ENCODE measurements at places on chromosomes 11 and 22.
A peak's percentile ranks its signal among the peaks of the same experiment; 100 is the strongest.

DNA sequence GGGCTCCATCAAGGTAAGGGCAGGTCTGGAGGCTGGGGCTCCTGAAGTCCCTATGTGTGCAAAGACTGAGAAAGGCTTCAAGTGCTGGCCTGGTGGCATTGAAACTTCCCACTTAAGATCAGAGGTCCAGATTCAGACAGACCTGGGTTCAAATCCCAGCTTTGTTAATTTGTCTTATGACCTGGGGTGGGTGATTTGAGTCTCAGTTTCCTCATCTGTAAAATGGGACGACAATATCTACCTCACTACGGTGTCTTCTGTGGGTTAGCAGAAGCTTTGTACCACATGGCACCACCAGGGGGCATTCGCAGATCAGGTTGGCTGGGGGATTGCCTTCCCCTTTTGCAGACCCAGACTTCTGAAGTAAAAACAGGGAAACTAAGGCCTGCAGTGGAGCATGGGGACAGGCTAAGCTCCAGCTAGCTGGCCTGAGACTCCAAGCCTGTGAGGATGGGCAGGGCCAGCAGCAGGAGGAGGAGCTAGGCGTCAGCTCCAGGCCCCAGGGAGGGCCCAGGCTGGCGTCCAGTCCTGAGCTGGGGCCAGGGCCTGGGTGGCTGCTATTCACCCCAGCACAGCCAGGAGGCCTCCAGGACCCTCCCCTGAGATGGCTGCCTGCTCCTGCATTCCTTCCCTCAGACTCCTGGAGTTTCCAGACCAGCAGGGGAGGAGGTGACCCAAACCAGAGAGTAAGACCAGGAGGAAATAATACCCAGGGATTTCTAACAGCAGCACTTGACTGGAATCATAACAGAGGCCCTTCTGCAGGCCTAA, 1.5 kb downstream of the CASTOR1 start:
- peak; percentile 69 for DNase-seq

GRCh38 chr11:78230161-78230877, 41.6 kb downstream of the USP35 start:
- no peak for DNase-seq

DNA sequence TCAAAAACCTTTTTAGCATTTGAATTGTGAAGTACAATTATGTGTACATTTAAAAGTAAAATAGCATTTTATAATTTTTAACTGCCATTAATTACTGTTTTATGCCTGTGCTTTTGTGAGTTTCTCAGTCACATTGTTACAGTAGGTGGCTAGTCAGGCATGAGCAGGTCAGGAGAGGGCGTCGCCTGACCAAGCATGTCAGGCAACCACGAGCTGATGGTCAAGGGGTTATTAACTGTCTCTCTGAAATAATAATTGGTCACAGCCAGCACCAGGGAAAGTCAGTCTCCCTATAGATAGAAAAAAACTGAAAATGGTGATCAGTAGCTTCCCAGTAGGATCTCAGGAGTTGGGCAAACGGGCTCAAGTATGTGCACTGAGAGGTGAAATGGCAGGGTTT, 19.4 kb upstream of the CCDC81 start:
- no peak for DNase-seq

DNA sequence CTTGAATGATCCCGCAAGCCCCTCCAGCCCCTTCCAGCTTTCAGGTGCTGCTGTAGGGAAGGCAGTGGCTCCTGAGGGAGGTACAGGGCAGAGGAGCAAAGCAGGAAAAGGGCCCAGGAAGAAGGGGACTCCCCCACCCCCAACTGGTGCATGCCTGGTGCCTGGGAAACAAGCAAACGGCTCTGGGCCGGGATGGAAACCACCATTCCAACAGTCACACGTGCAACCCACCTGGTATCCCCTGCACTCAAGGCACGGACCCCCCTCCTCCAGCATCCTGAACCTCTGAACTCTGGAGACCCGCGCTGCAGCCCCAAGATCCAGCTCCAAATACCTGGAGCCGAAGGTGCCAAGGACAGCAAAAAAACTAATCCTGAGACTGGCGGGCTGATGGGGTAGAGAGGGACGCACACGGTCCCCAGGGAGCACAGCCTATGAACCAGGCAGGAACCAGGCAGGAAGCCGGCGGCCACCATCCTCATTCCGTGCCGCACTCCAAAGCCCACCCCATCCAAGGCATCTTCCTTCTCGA, 537 bp downstream of the SCN4B start:
- no peak for DNase-seq

DNA sequence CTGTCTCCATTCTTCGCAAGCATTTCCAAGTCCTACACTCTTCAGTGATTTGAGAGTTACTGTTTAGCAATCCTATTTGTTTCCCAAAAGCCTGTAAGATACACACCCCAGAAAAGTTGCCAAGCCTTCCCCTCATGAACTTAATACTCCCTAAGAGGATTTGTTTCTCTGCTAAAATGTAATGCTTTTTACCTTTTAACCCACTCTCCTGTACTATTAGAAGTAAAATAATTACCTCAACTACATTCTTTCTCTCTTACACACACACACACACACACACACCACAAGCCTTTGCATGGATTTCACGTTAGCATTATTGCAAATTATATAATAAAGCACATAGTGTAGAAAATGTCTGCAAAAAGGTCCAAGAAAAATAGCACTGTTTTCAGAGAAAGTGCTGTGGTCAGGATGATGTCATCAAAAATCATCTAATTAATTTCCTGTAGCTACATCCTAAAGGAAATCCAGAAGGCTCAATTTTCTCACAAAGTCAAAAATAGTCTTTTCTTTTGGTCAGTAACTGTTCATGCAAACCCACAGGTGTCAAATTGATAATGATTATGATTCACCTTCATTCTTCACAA, 364.1 kb upstream of the PITPNB start:
- no peak for DNase-seq

DNA sequence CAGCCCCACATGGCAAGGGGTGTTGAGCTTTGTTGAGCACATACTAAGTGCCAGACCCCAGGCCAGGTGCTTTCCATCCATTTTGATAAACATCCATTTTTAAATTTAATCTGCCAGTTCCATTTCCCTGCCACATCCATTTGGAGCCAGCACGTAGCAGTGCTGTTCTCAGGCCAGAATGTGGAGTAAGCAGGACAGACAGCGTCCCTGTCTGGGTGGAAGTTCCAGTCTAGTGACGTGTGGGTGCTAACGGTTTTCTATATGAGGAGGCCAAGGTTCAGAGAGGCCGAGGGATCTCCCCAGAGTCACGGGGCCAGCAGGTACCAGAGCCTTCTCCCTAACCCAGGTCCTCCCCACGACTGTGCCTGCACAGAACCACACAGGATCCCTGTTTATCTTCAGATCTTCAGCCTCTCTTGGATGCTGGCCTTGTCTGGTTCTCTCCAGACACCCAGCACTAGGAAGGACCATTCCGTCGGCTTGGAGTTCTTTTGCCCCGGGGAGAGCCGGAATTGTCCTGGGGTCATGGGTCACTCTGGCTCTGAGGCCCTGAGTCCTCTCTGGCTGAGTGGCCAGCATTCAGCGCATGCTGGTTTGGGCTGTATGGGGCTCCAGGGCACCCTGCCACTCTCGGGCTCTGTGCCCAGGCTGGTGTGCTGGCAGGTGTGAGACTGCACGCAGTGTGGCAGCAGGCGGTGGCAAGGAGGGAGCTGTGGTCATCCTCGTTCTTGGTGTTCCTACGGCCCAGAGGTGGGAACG, 63.6 kb upstream of the PPARA start:
- DNase-seq: no peak

DNA sequence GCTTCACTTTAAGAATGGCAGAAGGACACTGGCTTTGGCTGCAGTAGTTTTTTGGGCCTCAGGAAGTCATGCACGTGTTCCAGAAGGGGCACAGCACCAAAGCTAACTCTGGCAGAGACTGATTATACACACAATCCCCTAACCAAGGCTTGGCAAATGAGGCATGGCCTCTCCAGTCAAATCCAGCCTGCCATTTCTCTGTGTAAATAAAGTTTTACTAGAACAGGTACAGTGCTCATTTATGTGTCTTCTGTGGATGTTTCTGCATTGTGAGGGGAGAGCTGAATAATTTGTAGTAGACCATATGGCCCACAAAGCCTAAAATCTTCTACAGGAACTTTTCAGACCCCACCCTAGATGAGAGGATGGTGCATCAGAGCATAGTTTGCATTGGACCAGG, 46.4 kb upstream of the MN1 start:
- no peak for DNase-seq

DNA sequence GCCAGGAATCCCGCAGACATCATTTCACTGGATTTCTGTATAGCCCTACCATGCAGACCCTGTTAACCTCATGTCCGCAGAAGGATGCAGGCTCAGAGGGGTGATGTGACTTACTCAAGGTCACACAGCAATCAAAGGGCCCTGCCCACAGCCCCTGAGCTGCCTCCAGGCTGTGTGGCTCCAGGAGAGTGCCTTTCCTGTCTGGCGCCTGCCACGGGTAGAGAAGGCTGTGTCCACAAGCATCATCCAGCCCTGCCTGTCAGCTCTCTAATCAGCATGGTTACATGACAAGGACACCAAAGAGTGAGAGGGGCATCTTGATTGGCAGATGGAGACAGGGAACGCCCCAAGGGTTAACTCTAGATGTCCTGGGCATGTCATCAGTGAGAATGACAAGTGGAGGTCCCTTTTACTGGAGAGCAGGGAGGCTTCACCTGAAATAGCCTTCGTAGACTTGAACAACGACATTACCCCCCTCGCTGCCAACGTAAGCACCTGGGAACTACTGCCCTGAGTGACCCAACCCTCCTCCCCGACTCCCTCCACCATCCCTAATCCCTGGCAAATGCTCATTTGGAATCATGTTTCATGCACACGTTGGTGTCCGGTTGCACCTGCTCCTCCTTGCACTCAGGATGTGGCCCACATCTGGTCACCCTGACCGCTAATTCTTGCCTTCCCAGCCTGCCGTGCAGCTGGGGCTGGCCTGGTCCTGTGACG, 6.9 kb downstream of the FGF19 start:
- DNase-seq: no peak

- DNase-seq: no peak
Measured at GRCh38 chr11:58726737-58727414, 4.9 kb downstream of the GLYAT start.

- no peak for DNase-seq
Measured at GRCh38 chr22:45455621-45456020, 42.1 kb downstream of the RIBC2 start.

DNA sequence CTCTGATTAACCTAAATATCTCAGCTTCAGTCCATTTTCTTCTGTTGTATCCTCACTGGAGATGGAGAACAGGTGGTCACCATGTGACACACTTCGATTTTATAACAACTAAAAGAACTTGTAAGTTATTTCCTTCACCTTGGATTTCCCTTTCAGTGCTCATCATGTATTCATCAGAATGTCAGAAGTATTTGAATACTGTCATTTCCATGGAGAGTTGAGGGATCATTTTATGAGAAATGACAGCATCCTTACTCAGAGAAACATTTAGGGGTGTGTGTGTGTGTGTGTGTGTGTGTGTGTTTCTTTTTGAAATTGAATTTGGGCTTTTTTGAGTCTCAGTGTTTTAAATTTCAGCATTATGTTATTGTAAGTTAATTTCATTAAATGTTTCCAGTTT, 205.8 kb downstream of the ARHGAP42 start:
- no peak for DNase-seq

GRCh38 chr22:32644252-32645100, 157.0 kb upstream of the TIMP3 start:
- DNase-seq: no peak

- no peak for DNase-seq
Measured at GRCh38 chr11:7637447-7638157, 35.7 kb downstream of the CYB5R2 start.

DNA sequence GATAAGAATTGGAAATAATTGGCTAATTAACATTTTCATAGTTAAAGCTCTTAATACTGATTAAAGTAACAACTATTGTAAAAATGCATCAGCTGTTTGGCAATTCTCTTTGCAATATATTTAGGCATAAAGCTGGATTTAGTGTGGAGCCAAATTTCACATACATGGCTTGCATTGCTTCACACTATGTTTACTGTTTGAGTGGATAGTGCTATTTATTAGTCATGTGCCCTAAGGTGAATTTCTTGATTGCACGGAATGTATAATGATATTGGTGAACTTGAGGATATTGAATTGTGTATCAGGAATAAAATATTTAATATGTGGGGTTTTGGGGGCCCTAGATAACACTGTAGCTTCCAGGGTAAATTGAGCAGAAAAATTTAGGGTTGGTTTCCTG, 100.9 kb downstream of the AASDHPPT start:
- no peak for DNase-seq

DNA sequence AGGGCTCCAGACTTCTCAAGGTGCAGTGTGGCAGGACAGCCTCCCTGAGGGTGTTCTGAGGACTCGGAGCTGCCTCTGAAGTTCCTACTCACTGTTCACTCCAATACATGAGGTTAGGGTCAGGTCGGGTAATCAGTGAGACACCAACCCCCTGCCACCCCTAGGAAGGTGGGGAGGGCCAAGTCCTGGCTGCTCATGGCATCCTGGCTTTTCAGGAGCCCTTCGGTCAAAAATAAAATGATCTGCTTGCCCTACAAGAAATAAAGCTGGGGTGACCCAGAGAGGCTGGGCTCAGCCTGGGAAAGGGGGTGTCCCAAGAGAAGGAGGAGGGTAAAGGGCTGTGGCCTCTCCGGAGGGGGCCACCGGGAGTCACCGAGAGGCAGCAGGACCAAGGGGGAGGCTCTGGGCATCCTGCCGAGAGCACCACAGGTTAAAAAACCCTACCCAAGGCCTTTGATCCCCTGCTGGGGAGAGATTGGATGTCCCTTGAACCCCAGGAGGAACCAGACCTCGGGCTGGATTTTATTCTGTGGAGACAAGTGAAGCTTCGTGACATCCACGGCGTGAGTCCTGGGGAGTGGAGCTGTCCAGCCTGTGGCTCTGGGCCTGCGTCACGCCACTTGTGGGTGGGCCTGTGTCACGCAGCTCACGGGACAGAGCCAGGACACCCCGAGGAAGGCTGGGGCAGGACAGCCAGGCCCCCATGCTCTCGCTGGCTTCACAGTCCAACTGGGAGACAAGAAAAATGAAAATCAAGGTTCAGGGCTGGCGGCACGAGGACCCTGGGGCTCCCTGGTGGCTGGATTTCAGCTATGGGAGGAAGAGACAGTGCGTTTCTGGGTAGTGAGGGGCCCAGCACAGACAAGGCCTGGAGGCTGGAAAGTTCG, 102.2 kb upstream of the FGF3 start:
- no peak for DNase-seq

- DNase-seq: no peak
Measured at GRCh38 chr11:125958872-125959400, 13.1 kb downstream of the VSIG10L2 start.

- DNase-seq: no peak
Measured at GRCh38 chr22:35547987-35548721, 7.5 kb downstream of the RASD2 start.

GRCh38 chr11:16561150-16561549, 177.3 kb upstream of the C11orf58 start:
- no peak for DNase-seq

All from iPS DF 19.7 (cell line).